ENCODE measurements at places on chromosomes 11 and 22.

GRCh38 chr22:17266251-17266971 is 47.2 kb upstream of the ADA2 start:
- DNase-seq: no peak

DNA sequence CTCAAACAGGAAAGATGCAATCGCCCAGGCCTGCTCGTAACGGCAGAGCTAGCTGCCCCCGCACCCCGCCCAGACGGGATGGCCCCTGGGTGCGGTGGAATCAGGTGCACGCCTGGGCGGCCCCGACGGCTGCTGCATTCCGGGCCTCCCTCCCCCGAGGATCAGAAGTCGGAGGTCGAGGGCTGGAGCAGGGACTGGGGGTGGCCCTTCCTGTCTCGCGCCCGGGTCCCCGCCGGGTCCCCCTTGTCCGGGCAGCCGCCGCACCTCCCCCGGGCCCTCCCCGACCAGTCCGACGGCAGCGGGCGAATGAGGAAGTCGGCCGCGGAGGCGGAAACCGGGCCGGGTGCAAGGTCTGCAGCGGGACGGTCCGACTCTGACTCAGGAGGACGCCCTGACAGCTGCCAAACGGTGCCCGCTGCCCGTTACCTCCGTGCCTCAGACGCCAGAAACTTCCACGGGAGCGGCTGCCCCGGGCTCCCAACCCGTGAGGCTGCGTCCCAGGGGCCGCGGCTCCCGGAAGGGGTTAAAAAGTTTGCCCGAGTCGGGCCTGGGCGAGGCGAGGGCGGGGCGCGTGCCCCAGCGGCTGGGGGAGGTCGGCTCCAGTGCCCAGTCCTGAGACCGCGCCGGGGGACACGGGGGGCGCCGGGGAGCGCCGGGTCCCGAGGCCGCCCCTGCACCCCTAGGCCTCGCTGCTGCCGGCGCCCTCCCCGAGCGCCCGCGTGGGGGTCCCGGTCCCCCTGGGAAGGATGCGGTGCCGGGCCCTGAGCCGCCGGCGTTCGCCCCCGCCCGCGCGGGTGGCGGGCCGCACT is 663 bp downstream of the MYH9 start:
- no peak for DNase-seq

- no peak for DNase-seq
Observed at GRCh38 chr11:36447947-36448346, 62.1 kb downstream of the TRAF6 start.

GRCh38 chr22:25545672-25546071 is 18.8 kb upstream of the GRK3 start:
- DNase-seq: no peak

GRCh38 chr22:21688706-21689381 is 23.0 kb downstream of the PPIL2 start:
- DNase-seq: no peak

DNA sequence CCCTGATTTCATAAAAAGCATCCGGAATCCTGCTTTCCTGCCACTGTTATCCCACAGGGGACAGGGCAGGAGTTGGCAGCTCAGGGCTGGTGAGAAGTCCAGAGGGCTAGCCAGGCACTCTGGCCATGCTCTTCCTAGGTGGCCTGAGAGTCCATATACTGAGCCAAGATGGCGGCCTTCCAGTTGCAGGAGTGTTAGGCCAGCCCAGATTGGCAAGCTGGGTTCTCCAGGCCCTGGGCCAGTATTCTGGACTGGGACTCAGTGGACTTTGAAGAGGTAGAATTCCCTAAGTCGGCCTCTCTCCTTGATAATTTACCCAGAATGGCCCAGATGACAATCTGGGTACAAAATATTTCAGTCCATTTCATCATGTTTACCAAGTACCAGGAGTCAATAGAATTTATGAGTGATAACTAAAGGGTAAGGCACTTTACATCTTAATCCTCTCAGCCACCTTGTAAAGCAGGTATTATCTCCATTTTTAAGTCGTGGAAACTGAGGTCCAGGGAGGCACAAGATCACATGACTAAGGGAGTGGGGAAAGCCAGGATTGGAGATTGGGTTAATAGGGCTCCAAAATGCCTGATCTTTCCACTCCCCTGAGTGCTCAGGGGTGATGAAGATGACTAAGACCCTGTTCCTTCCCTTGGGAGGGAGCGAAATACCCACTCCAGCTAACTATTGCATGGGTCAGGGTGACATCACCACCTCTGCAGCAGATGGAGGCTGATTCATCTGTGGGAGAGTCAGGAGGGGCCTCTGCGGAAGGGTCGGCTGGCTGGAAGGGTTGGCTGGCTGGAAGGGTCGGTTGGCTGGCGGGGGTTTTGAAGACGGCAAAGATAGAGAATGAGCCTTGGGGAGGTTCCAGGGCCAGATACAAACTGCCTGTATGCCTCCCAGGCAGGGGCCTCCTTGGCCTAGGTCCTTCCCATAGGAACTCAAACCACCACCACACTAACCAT is 1.2 kb upstream of the MICALL1 start:
- DNase-seq: no peak

DNA sequence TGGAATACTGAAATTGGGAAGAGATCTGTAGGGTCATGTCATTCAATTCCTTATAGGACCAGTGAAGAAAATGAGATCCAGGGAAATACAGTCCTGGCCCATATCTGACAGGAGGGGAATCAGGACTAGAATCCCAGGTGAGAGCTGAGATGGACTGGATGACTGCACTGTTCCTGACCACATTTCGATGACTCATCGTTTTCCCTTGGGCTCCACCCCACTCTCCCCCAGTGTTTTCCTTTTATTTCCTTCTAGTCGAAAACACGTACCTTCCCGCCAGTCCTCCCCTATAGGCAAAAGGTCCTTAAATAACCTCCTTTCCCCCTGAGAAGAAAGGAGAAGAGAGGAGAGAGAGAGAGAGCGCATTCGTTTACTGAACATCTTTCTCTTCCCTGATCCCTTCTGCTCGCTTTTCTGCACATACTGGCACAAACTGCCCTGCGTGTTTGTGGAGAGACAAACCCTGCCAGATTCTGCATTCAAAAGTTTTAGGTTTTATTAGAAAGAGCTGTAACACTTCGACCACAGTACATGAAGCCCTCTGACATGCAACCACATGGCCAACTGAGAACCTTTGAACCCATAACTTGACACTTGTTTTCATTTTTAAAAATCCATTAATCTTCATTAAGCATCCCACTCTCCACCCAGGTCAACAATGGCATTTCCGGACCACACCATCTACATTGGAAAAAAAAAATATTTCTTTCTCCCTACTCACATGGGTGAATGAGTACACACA is 565.7 kb downstream of the METTL15 start:
- no peak for DNase-seq

DNA sequence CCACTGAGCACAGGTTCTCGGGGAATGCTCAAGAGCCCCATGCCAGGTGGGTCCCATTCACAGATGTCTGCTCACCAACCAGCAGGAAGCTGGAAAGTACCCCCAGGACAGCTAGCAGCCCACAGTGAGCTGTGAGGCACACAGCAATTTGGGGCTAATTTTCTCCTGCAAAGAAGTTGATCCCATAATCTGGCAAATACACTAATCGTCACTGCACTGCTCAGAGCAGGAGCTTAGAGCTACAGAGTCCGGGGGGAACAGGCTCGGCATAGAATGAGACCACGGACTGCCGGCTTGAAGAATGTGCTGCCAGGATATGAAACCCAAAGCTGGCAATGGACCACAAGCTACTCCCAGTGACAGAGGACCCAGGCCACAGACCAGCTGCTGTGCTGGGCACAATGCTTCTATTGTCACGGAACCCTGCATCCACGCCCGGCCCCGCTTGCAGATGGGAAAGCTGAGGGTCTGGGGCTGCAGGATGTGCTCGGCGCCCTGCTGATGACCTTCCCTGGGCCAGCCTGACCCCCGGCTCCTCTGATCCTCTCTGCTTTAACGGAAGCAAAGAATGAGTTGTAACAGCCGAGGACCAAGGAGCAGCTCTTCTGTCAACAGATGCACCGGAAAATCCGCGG is 239.7 kb downstream of the CTTN start:
- no peak for DNase-seq

DNA sequence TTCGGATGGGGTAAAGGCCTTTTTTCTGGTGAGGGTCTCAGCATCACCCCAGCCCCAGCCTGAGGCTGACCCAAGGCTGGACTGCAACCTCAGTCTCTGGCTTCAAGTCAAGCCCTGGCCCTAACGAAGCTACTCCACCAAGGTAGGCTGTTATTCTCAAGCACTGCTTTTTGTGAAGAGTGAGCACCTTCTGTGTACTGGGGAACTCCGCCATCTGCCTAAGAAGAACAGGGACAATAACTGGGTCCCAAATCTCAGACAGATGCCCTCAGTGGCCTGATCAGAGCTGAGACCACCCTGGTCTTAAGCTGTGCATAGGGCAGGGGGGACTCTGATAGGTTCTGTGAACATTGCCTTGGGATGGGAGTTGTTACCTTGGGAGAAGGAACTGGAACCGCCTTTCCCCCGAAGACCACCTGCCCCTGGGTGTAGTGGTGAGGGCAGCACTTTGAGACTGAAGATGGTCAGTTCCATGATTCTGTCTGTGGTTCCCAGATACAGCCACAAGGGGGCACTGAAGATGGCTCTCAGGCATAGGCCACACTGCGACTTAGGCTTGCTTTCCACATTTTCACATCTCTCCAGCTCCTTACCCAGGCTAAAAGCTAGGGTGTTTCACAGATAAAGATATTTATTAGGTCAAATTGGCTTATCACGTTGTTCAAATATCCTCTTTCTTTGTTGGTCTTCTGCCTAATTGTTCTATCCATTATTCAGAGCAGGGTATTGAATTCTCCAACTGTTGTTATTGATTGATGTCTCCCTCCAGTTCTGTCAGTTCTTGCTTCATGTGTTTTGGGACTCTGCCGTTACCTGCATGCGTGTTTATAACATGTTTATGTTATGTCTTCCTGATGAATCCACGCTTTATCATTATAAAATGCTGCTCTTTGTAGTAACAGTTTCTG is 11.8 kb upstream of the UVRAG start:
- DNase-seq: peak; percentile 67

- DNase-seq: no peak
Observed at GRCh38 chr11:120666121-120666639, 154.6 kb downstream of the GRIK4 start.

- no peak for DNase-seq
Observed at GRCh38 chr11:4491878-4492606, 9.6 kb downstream of the OR52K1 start.

DNA sequence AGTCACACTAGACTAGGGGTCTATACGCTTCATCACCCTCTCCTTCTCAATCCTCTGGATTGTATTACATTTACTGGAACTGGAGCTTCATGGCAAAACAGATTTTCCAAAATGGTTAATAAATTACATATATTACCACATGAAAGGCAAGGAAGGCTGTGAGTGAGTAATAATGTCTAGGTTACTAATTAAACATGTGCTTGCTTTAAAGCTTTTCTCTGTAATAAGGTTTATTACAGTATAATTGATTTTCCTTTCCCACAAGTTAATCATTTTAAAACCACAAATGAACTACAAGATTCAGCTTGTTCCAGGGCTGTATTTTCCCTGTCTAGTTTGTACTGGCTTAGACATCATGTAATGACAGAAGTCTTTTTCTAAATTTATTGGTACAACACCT is 25.6 kb downstream of the MMP13 start:
- DNase-seq: no peak

DNA sequence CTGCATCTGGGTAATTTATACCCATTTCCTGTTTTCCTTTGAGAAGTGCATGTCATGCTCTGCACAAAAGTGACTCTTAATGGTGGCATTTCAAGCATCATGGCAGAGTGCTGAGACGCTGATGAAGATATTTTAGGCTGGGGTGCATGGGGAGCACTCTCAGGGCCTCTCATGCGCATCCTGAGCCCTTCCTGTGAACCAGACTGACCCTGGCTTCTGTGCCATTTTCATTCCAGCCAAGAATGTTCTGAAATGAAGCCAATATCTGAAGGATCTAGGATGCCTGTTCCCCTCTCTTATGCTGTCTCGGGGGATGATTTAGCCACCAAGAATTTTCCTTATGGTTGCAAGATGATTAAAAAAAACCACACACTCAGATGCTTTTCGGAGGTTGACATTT is 61.5 kb downstream of the MIAT start:
- no peak for DNase-seq

GRCh38 chr11:99176430-99176829 is 155.7 kb downstream of the CNTN5 start:
- no peak for DNase-seq

GRCh38 chr11:21007297-21007696 is 337.9 kb downstream of the NELL1 start:
- no peak for DNase-seq

DNA sequence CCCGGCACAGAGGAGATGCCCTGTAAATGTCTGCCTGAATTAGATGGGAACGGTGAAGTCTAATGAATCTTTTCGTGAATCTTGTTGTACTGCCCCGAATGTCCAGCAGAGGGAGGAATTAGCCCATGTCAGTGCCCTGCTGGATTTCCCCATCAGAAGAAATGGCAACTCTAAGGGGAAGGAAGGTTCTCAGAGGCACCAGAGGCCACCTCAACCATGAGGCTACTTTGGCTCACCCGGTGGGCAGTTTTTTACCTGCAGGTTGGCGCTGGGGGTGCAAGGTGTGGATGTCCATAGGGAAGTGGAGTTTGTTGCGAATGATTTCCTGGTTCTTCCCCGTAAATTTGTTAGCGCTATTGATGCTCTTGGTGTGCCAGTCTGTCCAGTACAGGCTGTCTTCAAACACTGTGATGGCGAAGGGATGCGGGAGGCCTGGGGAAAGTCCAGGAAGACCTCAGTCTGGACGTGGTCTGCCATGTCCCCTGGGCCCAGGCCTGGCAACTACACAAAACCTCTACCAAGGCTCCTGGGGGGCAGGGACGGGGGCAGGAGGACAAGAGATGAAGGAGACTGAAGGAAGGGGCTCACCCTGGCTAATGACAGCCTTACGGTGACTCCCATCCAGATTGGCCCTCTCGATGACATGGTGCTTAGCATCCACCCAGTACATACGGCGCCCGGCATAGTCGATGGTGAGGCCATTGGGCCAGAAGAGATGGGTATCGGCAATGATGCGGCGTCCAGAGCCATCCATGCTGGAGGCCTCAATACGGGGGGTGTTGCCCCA is 28.5 kb downstream of the LRP4 start:
- peak; percentile 73 for DNase-seq

DNA sequence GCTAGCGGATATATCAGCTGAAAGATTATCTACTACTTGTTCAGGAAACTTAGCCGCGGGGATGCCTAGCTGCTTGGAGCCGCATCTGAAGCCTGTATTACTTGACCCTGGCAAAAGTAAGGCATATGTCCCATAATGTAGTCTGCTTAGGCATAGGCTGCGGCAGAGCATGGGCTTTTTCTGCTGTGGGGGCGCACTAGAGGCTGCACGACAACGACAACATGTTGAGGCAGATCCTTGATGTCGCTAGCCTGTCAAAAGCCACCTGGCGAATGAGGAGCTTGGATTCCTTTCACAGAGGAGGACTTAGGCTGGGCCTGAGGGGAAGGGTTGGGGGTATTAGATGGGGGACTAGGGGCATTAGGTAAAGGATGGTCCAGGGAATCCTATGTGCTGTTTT is 1.1 kb upstream of the OR52N2 start:
- no peak for DNase-seq
